ENCODE measurements at places on chromosomes 5 and 9.

- DNase-seq, result no peak
These were observed 54.4 kb upstream of the RPL26L1 start for GRCh38 chr5:172904643-172905345.

DNA sequence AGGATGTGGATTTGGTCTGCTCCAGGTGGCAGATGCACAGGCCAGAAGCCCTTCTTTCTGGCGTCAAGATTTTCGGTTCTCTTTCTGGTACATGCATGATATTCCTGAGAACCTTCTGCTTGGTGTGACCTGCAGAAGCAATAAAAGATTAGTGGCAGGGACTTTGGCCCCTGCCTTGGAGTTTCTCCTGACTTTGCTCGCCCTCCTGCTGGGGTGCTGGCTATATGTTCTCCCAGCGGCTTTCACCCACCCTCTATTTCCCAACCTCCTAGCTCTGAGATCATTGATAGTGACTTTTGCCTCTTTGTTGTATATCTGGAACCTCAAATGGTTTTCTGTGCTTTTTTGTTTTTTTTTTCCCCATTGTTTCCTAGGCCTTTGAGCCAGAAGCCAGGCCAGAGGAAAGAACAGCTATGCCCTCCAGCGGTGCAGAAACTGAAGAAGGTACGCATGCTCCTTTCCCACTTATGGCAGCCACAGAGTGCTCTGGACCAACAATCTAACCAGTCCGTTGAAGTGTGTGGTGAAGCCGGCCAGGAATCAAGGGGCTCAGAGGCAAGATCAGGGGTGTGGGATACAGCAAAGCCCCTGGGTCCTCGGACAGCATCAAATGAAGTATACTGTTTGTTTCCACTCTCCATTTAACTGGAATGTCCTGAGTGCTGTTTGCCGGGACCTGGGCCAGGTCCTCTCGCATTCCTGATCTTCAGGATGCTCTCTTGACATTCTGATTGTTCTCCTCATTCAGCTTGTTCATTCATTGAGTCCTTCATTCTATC is 154.5 kb downstream of the ARHGEF28 start:
- no peak for DNase-seq

- DNase-seq, result no peak
These were observed 367.7 kb upstream of the RFX3 start for GRCh38 chr9:3893519-3893918.

DNA sequence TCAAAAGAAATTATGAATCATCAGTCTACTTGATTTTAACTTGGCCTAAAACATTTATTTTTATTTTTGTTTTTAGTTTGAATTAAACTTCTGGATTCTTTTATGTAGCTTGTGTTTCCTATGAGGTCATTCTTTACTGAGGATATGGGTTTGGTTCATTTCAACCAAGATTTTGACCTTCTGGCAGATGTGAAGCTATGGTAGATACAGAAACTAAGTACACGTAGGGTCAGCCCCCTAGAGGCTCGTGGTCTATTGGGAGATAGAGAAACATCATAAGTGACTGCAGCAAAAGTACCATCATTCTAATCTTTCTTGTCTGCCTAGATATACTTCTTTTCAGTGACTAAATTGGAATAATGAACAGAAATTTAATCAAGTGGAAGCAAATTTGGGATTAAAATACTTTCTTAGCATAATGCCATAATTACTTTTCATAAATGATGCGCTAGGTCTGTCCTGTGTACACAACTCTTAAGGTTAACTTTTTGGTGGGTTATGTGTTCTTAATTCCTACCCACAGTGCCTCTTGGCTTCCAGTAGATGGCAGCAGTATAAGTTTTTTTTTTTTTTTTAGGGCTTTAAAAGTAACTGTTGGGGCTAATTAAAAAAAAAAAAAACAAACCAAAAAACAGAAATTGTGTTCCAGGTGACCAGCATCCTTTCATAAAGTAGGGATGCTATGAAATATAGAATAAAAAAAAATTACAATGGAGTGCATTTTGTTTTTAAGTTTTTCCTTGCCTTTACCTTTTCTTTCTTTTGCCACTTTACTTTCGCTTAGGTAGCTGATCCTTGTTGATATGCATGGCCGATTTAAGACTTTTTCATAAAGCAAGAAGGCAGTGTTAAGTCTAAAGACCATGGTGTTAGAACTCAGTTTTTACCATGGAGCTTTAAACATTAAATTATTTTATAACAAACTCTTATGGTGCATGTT is 49.9 kb downstream of the LRRTM2 start:
- DNase-seq, result no peak

- peak; percentile 59 for DNase-seq
These were observed at the start of gene FAM151B for GRCh38 chr5:80487829-80488721. FAM151B (plus strand) TSS chr5:80488100; CDS start chr5:80488124, 24 bp downstream.

Data from activated CD4-positive, alpha-beta T cell treated with anti-CD3 and anti-CD28 coated beads for 24 hours (primary cell).